Neuronal stem cell (in vitro differentiated cells): ENCODE measurements at places on chromosomes 16 and 17.

DNA sequence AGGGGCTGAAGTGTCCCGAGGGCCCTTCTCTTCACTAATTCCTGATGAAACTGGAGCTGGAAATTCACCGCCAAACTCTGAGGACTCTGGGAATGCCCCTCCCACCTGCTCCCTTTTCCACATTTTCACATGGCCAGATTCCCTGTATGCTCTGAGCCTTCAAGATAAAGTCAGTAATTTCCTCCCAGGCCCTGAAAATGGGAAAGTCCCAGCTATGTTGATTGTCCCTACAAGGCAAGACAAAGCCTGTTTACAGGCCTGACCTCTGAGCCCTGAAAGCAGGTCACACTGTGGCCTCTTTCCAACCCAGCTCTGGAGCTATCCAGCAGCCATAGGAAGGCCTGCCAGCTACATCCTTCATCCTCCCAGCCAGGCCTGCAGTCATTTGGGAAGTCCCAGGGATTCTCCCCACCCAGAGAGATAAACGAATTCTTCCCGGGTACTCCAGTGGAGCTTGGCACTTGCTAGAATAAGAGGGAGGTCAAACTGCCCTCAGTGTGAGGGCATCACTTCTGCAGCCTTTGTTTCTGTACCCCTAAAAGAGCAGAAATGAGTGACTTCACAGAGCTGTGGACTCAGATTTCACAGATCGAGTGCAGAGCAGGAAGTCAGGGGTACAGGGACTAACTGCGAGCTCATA is 19.6 kb upstream of the CCL2 start:
- no peak for DNase-seq

- no peak for DNase-seq
Measured at GRCh38 chr16:82835487-82836155, 208.9 kb downstream of the CDH13 start.

DNA sequence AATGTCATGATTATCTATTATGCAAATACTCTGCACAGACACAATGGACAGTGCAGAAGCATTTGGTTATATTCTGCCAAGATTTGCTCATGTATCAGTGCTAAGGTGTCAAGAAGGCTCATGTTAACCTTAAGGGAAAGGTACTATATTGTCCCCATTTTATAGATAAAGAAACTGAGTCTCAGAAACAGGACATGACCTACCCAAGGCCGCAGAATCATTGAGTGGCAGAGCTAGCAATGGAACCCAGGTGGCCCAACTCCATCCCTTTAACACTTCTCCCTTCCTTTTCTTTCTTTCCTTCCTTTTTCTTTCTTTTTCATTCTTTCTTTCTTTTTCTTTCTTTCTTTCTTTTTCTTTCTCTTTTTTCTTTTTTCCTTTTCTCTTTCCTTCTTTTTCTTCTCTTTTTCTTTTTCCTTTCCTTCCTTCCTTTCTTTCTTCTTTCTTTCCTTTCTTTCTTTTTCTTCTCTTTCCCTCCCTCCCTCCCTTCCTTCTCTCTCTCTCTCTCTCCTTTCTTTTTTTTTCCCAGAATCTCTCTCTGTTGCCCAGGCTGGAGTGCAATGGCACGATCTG is 149.8 kb downstream of the CPPED1 start:
- no peak for DNase-seq

- no peak for DNase-seq
Measured at GRCh38 chr17:79919164-79919585, 79.9 kb upstream of the CBX4 start.

DNA sequence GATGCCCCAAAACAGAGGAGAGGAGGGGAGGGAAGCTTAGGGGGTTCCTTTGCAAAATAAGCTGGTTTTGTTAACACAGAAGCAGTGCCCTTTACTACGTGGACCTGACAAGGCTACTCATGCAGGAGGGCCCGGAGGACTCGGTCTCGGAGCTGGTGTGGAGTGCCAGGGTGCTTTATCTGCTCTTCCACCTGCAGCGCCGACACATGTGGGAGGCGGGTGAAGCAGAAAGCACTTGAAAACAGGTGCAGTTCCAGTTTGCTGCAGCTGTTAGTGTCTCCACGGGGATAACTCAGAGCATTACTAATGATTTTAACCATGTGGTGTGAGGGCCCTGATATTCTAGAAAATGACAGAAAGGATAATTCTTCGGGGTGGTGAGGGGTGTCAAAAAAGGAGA is 35.0 kb upstream of the MNT start:
- no peak for DNase-seq

DNA sequence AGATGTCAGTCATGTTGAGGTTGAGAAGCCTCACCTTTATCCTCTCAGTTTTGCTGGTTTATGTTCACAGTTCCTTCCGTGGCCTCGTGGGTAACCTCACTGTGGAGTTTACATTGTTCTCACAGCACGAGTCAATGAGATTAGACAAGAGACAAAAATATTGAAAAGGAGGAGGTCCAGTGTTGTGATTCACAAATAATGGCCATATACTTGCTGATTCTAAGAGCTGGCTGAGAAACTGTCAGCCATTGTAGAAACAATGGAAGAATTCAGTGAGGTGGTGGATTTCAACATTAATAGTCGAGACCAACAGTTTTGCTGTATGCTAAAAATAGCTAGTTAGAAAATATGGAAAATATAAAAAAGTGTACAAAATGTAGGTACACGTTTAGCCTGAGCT is 176.4 kb upstream of the WSCD1 start:
- no peak for DNase-seq

GRCh38 chr16:85523602-85524364 is 89.3 kb upstream of the GSE1 start:
- no peak for DNase-seq

- DNase-seq, result no peak
Measured at GRCh38 chr17:44601973-44602372, 44.7 kb downstream of the FZD2 start.

DNA sequence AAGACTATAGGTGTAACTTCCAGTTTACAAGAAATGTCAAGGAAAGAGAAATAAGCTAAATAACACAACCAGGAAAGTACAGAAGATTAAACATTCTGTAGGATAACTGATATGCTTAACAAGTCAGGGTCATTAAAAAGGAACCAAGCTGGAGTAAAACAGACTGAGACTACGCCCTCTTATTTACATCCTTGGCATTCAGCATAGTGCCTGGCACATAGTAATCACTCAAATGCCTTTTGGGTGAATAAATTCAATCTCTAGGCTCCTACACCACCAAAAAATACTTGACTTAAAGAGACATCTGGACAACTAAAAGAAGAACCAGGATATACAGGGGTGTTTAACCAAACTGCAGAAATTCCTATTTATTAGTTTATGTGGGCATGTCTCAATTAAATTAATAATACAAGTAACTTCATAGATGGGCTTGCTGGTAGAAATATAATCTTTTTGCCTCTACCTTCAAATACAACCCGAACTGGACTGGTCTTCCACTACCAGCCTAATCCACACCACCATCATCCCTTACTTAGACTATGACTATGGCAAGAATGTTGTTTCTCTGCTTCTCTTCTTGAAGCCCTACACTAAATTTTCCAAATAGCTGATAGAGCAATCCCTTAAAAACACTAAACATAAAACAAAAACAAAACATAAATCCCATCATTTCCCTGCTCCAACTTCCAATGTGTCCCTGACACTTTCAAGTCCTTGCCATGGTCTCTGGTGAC is 47.7 kb upstream of the ULK2 start:
- DNase-seq, result no peak

- no peak for DNase-seq
Measured at GRCh38 chr17:42323268-42323773, 35.0 kb downstream of the STAT5A start.

- no peak for DNase-seq
Measured at GRCh38 chr17:43841282-43841681, 5.7 kb upstream of the CD300LG start.

DNA sequence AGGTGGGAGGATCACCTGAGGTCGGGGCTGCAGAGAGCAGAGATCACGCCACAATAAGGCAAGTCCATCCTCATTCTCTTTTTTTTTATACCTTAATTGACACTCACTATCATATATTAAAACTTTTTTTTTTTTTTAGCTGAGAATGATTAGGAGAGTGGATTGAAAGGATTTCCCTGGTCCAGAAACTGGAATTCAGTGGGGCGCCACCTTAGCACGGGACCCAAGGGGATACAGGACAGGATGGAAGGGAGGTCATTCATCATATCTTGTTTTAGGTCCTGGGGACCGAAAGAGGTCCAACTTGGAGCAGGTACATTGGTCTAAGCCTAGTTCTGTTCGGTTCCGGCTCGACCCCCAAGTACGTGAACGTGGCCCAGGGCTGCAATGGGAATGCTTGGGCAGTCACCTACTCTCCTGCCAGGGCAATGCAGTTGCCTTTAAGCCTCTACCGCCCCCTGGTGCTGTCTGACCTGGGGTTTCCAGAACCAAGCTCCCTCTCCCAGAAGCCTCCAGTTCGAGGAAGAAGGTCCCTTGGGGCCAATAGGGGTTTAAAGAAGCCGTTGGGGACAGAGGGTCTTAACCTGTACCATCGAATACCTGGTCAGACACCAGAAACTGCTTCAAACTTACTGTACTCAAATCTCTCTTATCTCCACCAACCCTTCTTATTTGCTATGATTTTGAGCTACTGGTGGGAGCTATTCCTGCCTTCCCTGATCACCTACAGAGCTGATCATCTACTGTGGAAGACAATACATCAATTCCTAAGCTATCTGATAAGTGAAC is 19.9 kb upstream of the GPATCH8 start:
- DNase-seq, result no peak

GRCh38 chr16:85033171-85033570 is 5.6 kb downstream of the KIAA0513 start:
- DNase-seq, result no peak

DNA sequence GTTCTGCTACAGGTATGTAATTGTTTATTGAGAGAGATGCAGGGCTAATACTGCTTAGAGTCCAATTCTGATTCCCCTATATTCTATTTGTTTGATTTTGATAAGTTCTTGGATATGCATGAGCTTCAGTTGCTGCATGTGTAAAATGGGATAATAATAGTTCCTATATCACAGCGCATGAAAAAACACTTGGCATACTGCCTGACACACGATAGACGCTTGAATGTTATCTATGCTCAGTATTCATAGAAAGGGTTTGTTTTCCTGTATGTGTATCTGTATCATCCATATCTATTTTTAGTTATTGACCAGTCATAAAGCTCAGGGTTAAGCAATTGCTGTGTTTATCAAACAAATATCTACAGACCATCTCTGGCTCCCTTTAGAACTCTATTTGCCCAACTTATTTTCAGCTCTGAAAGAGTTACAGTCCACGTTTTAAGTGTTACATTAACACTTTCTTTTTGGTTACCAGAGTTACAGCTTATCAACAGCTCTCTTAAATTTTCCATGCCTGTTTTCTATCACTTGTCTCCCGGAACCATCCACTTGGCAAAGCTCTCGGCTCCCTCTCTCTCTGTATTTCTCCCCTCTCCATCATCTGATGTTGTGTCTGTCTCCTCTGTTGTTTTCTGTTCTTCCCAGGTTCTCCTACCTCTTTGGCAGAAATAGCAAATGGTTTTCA is 334.8 kb downstream of the CBLN1 start:
- DNase-seq, result no peak

- no peak for DNase-seq
Measured at GRCh38 chr16:50126183-50126582, 26.9 kb upstream of the TENT4B start.

- DNase-seq, result no peak
Measured at GRCh38 chr16:30527635-30528178, 1.3 kb upstream of the ZNF768 start.

- DNase-seq, result peak; percentile 31
Measured at GRCh38 chr16:9670033-9670432, 512.2 kb downstream of the GRIN2A start.

DNA sequence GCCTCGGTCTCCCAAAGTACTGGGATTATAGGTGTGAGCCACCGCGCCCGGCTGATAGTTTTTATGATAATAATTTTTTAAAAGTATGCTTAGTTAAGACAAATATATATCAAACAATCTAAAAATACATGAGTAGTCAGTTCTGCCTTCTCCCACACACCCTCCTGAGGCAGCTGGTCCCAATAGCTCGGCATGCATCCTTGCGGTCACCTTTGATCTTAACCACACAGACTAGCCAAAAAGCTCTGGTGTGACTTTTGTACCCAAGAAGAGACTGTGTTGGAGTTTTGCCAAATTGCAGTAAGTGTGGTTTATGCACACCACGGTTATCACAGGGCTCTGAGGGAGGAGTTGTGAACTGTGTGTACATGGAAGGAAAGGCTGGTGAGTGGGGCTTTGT is 25.6 kb downstream of the ATP6V0A1 start:
- no peak for DNase-seq

DNA sequence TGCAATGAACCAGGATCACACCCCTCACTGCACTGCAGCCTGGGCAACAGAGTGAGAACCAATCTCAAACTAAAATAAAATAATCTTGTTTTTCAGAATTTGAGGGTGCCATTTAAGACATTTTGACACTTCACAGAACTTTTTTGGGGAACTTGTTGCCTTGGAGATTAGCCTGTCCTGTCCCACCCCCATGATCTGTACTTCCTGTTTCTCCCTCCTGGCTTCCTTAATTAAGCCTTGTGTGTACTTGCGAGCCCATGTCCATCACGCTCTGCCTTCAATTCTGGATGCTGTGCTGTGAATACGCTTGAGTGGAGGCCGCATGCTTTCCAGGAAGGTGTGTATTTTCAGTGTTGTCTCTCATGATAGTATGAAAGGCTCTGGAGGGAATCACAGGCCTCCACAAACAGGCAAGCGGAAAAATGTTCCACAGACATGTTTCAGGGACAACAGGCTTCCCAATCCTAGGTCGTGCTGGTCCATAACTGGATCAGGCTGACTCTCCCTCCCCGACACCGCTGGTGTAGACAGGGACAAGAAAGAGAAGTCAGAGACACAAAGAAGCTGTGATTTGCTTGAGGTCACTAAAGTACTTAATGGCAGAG is 56.9 kb downstream of the NOS2 start:
- DNase-seq, result no peak

DNA sequence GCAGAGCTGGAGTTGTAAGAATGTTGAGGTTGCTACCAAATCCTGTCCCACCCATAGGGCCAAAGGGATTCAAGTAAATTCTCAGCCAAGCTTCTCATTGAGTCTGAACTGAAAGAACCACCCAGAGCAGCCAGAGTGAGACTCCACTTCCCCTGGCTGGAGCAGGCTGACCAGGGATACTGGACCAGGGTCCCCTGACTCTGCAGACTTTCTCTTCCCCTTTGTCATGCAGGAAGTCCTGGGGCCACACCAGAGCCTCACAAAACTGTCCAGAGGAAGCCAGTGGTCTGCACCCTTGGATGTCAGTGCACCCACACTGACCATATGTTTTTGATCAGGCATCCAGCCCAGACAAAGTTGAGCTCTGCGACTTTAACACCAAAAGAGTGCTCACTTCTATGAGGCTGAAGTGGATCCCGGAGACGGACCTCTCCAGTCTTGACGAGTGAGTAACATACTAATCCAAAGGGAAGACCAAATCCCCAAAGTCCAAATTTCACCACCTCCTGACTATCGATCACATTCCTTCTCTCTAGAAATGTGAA is 4.1 kb downstream of the NXN start:
- DNase-seq, result no peak

GRCh38 chr16:87984632-87985267 is 33.5 kb downstream of the BANP start:
- DNase-seq, result no peak

GRCh38 chr16:84832488-84833143 is 12.8 kb downstream of the CRISPLD2 start:
- no peak for DNase-seq

- DNase-seq, result no peak
Measured at GRCh38 chr17:55056526-55056925, 88.0 kb downstream of the STXBP4 start.
